ENCODE measurements at places on chromosomes 6 and 20.
A peak's percentile ranks its signal among the peaks of the same experiment; 100 is the strongest.

DNA sequence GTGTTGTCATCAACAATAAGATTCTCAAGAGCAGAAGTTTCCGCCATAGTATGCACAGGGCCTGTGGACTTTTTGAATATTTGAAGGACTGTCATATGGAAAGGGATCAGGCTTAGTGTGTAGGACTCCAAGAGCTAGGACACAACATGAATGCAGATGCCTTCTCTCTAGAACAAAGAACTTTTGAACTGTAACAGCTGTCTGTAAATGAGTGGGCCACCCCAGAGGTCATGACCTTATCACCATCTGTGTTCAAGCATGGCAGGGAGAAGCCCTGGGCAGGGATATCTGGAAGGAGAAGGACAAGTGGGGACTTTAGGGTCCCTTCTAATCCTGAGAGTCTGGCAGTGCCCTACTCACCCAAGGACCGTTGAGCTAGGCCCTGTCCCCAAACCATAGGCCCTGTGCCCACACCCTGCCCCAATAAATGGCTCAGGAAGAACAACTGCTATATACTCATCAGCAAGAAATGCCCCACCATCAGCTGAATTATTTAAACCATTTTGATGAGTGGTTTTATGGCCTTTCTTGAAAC lies 70.6 kb downstream of the MTHFD1L start:
- no peak for DNase-seq

- no peak for DNase-seq
Observed at GRCh38 chr6:79776076-79776475, 144.9 kb downstream of the SH3BGRL2 start.

- DNase-seq: no peak
Observed at GRCh38 chr6:97841763-97842162, 558.7 kb upstream of the MMS22L start.

DNA sequence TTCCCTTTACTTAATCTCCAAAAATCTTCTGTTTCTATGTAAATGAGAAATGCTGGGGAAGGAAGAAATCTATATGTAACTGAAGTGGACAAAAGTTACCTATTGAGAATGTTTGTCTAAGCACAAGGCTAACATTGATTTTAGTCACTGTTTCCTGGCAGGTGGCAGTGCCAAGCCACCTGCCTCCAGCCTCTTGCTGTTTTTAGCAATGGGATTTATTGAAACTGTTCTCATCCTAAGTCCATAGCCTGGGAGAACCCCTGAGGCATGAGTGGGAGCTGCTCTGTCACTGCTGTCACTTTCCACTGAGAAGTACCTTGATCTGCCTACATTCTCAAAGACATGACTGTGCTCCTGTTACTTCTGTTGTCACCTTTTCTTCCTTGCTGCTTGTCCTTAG lies 14.7 kb downstream of the ENPP3 start:
- no peak for DNase-seq

DNA sequence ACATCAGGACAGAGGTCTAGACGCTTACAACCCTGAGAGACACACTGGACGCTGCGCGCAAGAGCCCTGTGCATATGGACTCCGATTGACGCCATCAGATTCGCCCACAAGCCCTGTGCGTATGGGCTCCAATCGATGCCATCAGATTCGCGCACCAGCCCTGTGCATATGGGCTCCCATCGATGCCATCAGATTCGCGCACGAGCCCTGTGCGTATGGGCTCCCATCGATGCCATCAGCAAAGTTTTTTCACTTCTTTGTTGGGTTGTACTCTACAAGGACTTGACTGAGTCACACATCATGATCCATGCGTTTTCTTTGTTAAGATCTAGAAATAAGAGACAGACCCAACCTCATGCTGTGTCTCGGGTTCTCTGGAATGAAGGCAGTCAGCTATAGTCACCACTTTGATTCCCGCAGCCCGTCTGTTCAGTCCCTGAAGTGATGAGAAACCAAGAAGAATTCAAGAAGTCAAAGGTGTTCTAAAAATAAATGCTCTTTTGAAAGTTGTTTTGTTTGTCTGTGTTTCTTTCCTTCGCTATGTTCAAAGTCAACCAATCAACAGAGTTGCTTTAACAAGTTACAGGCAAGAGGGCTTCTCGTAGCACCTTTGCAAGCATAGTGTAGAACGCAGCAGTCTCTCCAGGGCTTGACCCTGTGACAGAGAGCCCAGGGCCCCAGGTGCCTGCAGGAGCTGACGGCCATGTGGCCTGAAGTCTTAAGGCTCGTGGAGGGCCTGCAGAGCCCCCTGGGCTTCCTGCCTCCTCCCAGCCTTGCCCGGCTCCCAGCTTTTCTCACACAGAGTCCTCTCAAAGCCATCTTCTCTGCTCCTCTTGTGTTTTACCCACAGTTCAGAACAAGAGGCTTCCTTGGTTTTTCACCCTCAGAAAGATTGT lies 7.9 kb downstream of the RPS6KA2 start:
- DNase-seq: no peak

GRCh38 chr20:18055261-18055660 lies 2.5 kb downstream of the OVOL2 start:
- no peak for DNase-seq

DNA sequence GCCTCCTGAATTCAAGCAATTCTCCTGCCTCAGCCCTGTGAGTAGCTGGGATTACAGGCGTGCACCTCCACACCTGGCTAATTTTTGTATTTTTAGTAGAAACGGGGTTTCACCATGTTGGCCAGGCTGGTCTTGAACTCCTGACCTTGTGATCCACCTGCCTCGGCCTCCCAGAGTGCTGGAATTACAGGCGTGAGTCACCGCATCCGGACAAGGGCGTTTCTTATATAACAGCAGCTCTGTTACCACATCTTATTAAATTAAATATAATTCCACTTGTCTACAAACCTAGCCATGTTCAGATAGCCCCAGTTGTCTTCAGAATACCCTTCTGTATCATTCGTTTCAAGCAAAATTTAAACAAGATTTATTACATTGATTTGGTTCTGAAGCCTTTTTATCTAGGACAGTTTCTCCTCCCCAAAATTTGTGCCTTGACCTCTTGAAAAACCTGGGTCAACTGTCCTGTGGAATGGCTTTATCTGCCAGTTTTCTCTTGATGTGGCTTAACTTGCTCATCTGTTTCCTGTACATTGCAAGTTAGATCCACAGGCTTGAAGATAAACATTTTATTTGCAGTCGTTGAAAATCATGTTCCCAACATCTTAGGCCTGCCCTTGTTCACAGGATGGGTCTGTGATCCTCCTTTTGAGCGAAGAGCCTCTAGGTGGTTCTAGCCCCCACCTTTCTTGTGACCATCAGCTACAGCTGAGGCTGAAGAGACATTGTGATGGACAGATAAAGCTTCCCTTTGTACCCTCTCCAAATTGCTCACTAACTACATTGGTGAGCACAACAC lies 132.2 kb downstream of the ARID1B start:
- DNase-seq: no peak

GRCh38 chr6:149028767-149029405 lies 282.1 kb downstream of the UST start:
- DNase-seq: peak; percentile 43

DNA sequence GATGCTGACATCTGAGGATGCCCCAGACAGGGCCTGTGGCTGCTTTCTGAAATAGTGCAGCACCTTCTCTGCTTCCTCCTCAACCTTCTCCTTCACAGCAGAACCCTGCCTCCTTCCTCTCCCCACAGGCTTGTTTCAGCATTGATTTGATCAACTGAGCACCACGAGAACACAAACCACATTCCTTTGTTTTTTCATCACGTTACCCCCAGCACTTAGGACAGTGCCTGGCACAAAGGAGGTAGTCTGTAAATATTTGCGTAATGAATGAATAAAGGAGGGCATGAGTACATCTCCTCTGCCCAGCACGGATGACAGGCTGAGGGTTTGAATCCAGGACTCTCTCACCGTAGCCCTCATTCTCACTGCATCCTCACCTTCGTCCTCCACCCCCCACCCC lies 21.3 kb upstream of the WFDC2 start:
- DNase-seq: no peak

GRCh38 chr20:41701588-41702348 lies 83.6 kb upstream of the CHD6 start:
- DNase-seq: no peak

DNA sequence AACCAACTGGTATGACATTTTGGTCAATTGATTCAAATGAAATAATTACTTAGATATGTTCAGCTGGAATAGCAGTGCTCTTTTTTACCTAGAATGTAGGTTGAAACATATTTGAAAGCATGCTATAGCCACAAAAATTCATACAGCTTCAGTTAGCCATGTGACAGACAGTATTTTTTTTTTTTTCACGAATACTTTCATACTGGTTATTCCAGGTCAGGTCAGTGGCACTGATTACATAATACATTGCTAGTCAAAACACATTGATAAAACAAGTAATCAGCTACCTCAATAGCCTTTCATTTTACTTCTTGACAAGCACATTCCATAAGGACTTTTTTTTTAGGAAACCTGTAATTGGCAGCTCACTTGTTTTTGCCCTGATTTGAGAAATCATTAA lies 222.6 kb downstream of the EYA4 start:
- DNase-seq: no peak

- no peak for DNase-seq
Observed at GRCh38 chr6:16352821-16353438, 114.5 kb downstream of the GMPR start.

DNA sequence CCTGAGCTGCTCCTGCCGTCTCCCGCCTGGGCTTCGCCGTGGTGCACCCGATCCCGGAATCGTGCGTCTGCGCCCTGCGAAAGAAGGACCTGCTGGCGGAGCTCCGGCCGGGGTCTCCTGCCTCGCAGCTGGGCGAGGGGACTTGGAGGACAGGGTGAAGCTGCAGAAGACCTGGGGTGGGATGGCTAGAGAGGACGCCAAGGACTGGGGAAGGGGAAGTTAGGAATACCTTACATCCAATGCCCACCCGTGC lies 150.2 kb downstream of the PRL start:
- no peak for DNase-seq

- DNase-seq: no peak
Observed at GRCh38 chr20:3800256-3800877, 4.3 kb downstream of the CDC25B start.

GRCh38 chr20:2331901-2332565 lies 36.2 kb downstream of the TGM3 start:
- no peak for DNase-seq

GRCh38 chr20:5688431-5688972 lies 61.7 kb upstream of the SHLD1 start:
- DNase-seq: peak; percentile 52

DNA sequence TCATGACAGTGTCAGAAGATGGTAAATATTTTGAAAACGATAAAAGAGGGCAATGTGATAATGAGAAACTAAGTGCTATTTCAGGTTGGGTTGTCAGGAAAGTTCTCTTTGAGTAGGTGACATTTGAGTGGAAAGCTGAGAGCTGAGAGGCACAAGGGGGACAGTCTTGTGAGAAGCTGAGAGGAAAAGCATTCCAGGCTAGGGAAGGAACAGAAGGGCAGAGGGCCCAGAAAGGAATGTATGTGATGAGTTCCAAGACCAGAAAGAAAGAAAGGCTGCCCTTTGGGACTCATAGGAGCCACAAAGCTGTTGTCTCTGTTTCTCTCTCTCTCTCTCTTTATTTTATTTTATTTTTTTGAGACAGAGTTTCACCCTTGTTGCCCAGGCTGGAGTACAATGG lies 7.6 kb upstream of the RNF182 start:
- no peak for DNase-seq

DNA sequence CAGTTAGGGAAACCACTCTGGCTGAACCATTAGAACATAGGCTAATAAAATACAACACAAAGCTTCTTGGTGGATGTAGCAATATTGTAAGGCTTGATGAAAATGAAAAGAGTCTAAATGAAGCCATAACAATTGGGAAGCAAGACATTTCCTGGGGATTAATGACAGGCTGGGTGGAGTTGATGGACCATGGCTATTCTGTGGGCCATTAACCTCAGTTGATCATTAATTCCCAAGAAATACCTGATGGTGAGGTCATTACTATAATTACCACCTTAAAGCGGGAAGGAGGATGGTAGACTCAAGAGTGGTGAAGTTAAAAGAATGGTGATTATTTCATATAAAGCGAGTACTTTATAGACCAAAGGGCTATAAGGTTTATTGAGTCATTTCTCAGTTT lies 455.8 kb upstream of the MAP3K7 start:
- DNase-seq: no peak

- DNase-seq: no peak
Observed at GRCh38 chr20:38725148-38725901, 1.0 kb downstream of the SLC32A1 start.

DNA sequence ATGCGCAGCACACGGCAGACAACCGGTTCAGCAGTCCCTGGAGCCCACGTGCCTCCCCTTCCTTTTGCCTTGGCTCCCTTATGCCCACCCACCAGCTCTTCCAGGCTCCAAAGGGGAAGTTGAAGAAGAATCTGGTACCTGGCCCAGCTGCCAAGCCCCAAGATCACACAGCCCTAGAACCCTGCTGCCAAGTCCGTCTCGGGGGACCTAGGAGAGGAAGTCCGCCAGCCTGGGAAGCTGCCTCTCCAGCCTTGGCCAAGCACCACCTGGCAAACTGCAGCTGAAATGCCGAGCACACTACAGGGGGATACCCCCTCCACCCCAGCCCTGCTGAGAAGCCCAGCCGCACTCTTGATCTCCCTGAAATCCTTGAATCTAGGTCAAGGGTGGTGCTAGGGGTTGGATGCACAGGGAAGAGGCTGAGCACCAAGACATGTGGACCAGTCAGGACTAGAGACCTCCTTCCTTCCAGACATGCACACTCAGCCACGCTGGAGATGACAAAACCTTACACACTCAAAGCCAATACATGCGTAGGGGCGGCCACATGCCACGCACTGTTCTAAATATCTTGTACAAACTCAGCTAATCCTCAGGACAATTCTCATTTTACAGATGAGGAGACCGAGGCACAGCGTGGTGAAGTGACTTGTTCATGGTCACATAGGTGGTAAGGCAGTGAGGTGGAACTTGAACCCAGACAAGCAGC lies 124.1 kb downstream of the PREX1 start:
- no peak for DNase-seq

DNA sequence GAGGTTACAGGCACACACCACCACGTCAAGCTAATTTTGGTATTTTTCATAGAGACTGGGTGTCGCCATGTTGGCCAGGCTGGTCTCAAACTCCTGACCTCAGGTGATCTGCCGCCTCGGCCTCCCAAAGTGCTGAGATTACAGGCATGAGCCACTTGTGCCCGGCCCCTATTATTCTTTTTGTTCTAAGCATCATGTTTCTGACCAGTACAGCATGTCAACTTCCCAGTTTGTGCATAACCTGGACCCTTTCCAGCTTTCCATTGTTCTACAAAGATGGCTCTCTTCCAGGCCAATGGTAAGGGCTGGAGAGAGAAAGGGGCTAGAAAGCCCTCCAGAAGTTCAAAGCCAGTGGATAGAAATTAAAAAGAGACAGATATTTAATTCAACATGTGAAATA lies 91.3 kb upstream of the TNFAIP3 start:
- DNase-seq: no peak

- DNase-seq: no peak
Observed at GRCh38 chr6:121800047-121800446, 364.6 kb downstream of the GJA1 start.

- DNase-seq: no peak
Observed at GRCh38 chr6:95687839-95688238, 110.5 kb downstream of the MANEA start.

GRCh38 chr6:135261872-135262725 lies 81.0 kb downstream of the MYB start:
- no peak for DNase-seq
